Nucleus accumbens (tissue), 56 donors: ENCODE measurements at places on chromosomes 12 and 14.

DNA sequence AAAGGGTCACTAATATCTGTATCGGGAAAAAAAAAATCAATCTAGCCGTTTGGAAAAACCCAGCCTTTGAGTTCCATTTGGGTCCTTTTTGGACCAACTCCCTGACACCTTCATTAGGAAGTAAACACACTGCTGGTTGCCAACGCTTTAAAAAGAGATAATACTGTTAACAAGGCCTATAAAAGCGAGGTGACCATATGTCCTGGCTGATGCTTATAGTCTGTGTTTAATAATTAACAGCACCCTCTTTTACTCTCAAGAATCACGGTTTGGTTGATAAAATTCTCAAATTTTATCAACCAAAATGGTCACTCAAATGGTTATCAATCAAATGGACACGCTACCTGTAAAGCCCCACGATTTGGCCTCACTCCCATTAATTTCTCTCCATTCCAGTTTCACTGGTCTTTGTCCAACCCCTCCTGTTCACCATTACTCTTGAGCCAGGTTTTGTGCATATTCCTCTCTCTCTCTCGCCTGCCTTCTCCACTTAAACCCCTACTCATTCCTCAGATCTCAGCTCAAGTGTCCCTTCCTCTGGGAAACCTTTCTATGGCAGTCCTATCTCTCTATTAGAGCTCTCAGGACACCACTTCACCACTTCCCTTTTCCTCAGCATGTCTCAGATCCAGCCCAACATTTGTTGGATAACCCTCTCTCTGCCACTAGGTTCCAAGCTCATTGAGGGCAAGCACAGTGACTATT lies 9.5 kb downstream of the BTG1 start:
- DNase-seq, result no peak

- DNase-seq, result no peak
Measured at GRCh38 chr12:112149596-112149995, 24.2 kb downstream of the TRAFD1 start.

DNA sequence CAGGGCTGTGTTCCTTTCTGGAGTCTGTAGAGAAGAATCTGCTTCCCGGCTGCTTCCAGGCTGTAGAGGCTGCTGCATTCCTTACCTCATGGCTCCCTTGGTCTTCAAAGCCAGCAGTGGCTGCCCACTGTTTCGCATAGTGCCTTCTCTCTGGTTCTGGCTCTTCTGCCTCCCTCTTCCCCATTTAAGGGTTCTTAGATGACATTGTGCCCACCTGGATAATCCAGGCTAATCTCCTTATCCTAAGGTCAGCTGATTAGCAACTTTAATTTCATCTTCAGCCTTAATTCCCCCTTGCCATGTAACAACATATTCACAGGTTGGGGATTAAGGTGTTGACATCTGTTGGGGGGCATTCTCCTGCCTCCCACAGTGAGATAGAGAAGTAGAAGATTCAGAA lies 208.6 kb upstream of the TMTC1 start:
- no peak for DNase-seq

GRCh38 chr14:89455412-89455811 lies 38.4 kb upstream of the FOXN3 start:
- no peak for DNase-seq
